ENCODE measurements at places on chromosomes 16 and 17. TPM values are rescaled to one million over a fixed set of nuclear protein-coding genes. Genes with fewer than 3 reads are reported as not detected.
A peak's percentile ranks its signal among the peaks of the same experiment; 100 is the strongest.

DNA sequence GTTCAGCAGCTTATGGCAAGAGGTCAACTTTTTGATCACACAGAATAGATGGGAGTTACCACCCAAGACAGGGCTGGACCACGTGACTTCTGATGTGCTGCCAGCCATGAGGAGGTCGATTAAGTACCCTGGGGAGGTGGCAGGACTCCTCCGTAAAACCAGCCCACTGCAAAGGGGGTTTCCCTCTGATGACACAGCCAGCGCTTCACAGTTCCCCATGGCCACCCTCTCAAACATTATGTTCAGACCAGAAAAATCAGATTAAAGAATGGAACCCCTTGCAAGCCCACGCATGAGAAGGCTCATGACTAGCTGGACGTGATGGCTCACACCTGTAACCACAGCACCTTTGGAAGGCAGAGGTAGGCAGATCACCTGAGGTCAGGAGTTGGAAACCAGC is 222.9 kb downstream of the CPPED1 start:
- DNase-seq, result no peak

Gene OR1A1
- total RNA-seq, result not detected

GRCh38 chr16:50839920-50840729 is 98.2 kb downstream of the CYLD start:
- peak; percentile 29 for DNase-seq

DNA sequence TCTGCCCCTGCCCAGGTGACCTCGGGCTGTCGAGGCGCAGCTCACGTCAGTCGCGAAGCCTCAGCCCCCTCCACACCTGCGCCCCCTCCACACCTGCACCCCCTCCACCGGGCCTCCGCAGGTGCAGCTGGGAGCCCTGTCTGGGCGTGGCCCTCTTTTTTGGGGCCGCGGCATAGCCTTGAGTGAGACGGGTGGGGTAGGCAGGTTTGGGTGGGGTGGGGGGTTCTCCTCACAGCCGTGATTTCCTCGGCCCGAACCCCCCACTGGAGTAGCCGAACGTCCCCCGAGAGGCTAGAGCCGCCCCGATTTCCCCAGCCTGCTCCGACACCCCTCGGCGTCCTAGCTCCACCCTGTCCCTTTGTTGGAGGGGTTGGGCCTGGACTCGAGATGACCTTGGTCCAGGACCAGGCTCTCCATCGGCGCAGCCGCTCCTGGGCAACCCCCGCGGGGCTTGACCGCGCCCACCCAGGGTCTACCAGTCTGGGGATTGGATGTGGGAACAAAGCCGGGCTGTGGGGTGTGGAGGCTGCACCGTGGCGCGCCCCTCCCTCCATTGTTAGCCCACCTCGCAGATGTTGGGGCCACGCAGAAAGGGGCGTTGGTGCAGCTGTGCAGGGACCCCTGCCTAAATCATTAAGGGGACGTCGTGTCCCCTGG is 626 bp downstream of the TUBB3 start:
- no peak for DNase-seq

- DNase-seq, result no peak
Observed at GRCh38 chr16:15457400-15457799, 23.0 kb downstream of the BMERB1 start.

DNA sequence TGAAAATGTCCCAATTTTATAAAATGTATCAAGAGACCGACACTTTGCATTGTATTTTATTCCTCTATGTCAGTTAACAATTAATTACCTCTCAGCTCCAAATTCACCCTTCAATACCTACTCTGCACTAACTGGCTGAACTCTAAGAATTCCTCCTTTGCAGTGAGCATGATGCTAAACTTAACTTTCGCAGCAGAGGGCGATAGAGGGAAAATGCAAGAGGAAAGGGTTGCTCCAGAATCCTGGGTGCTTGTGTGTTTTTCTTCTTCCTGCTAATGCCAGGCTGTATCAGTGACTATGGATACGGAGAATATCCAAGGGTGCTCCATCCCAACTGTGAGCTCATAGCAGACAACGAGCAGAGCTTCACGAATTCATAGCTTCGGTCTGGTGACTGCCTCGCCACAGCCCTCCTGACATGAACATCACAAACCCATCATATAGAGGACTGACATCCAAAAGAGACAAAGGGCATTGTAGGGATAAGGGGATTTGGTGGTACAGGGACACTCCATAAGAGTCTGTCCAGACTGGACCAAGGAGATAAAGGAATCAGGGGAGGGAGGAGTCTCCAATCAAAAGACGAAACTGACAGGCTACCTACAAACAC is 172.9 kb downstream of the STX8 start:
- no peak for DNase-seq

DNA sequence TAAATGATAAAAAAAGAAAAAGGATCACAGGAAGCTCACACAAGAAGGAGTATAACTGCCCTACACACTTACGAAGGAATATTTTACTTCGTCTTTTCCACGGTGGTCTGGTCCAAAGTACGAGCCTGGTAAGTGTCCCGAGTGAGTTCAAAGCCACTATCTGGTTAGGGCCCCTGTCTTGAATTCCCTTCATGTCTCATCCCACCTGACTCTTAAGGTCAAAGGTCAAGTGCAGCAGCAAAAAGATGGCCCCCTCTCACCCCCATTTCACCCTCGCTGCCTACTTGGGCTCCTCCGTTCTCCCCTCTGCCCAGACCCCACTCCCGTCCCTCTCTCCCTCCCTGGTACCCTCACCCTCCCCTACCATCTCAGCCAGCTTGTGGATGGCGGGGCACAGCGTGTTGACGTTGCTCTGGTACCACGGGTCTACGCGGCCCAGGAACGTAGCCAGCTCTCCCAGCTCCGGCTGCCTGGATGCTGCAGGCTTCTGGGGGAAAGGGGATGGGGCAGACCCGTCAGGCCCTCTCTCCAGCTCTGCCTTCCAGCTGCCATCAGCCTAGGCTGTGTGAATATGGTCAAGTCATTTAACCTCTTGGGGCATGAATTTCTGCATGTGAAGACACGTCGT is 27.8 kb upstream of the MFSD6L start:
- DNase-seq, result no peak

Gene BAIAP3
- total RNA-seq, result 3.9 TPM

- no peak for DNase-seq
Observed at GRCh38 chr16:3295209-3295608, 10.0 kb downstream of the TIGD7 start.

DNA sequence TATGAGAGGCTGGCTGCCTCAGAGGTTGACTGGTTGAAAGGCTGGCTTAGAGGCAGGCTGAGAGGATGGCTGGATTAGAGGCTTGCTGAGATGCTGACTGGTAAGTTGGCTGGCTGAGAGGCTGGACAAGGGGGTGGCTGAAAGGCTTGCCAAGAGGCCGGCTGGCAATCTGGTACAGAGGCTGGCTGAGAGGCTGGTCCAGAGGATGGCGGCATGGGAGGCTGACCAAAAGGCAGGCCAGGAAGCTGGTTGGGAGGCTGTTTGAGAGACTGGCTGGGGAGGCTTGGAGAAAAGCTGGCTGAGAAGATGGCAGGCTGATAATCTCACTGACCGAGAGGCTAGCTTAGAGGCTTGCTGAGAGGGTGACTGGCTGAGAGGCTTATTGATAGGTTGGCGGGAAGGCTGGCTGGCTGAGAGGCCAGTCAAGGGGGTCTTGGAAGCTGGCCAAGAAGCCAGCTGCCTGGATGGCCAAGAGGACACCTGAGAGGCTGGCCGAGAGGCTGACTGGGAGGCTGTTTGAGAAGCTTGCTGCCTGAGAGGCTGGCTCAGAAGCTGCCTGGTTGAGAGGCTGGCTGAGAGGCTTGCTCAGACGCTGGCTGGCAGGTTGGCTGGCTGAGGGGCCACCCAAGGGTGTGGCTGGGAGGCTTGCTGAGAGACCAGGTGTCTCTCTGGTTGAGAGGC is 34.2 kb upstream of the ACSM2B start:
- no peak for DNase-seq

- DNase-seq, result no peak
Observed at GRCh38 chr17:29143894-29144293, 36.3 kb downstream of the MYO18A start.

GRCh38 chr17:5203178-5203907 is 11.7 kb upstream of the ZNF594 start:
- DNase-seq, result no peak

Gene TP53TG3C
- not detected for total RNA-seq

DNA sequence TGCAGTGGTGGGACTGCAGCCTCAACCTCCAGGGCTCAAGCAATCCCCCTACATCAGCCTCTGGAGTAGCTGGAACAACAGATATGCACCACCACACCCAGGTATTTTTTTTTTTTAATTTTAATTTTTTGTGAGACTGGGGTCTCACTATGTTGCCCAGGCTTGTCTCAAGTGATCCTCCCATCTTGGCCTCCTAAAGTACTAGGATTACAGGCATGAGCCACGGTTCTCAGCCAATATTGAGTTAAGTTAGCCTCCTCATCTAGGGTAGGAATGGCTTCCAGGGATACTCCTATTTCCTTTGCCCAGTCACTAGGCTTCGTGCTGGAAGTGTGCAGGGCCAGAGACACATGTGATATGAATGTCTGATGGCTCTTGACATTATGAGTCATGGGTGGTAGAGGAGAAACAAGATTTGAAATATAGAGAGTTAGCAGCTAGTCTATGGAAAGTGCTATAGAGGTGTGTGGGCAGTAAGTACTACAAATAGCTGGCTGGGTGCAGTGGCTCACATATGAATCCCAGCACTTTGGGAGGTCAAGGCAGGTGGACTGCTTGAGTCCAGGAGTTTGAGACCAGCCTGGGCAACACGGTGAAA is 8.0 kb upstream of the HES7 start:
- DNase-seq, result no peak

DNA sequence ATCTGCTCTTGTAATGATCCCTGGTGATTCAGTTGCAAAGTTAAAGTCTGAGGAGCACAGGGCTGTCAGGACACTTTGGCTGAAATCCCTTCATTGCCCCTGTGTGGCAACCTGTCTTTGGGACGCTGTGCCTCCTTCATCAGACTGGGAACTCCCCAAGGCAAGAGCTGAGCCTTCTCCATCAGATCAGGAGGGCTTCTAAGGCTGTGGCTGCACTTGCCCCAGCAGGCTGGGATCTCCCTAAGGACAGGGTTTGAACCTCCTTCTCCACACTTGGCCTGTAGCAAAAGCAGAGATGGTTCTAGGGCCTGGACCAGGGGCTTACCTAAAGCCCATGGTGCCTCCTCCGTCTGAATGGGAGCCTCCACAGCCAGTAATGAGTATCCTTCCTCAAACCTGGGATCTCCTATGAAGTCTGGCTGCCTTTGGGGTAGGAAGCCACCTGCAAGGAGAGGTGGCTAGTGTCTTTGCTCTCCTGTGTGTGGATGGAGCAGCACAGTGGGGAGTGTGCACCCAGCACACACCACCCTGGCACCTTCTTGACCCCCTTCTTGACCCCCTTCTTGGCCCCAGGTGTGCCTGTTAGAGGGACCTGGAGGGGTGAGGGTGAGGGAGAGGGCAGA is 79.0 kb upstream of the NKD1 start:
- DNase-seq, result no peak

DNA sequence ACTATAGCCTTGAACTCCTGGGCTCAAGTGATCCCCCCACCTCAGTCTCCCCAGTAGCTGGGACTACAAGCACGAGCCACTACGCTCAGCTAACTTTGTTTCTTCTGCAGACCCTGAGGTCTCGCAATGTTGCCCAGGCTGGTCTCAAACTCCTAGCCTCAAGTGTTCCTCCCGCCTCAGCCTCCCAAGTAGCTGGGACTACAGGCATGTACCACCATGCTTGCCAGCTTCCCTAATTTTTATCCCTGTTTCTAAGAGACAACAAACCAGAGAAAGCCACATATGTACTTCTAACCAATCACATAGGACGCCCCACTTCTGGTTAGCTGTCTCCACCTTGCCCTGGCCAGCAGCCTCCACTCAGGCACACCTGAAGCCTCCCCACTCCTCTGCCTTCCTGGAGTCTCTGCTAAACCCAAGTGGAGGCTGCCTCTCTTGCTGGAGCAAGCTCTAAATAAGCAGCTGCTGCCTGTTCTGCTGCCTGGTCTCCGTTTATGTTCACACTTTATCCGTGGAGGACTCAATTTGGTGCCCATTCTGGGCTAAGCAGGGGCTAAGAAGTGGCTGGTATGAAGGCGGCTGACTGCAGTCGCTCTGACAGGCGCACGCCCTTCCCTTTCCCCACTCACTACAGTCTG is 24.7 kb downstream of the NSMCE1 start:
- no peak for DNase-seq

GRCh38 chr17:50060951-50061712 is 5.2 kb downstream of the ITGA3 start:
- DNase-seq, result peak; percentile 86

DNA sequence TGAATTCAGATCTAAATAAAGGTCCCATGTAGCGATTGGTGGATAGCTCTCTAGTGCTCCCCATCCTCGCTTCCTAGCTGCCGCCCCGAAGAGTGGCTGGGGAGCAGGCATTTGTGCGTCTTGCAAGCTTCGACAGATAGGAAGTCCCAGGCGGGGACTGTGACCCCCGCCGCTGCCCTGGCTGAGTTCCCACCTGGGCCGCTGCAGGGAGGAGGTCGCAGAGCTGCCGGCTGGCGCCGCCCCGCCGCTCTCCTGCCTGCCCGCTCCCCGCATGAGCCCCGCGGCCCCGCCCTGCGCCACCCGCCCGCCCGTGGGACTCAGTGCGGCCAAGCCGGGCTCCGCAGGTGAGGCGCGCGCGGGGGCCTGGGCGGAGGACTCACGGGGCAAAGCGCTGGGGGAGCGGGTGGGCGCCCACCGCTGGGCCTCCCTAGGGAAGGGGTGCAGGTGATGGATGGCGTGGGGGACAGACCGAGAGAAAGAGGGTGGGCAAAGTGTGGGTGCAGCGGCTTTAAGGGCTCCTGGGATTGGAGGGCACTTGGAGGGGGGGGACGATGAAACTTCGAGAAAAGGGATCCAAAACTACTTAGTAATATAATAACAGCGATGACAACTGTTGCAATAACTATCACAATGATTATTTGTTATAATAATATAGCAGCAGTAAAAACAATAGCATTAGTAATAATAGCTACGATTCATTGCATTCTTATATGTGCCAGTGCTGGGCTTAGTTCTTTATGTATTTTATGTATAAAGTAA is at the start of gene OTOA:
Gene OTOA (plus strand): TSS at position 80 of the 759 bp plus-strand sequence. CDS start 14,547 bp downstream, outside the sequence.
- DNase-seq, result no peak

DNA sequence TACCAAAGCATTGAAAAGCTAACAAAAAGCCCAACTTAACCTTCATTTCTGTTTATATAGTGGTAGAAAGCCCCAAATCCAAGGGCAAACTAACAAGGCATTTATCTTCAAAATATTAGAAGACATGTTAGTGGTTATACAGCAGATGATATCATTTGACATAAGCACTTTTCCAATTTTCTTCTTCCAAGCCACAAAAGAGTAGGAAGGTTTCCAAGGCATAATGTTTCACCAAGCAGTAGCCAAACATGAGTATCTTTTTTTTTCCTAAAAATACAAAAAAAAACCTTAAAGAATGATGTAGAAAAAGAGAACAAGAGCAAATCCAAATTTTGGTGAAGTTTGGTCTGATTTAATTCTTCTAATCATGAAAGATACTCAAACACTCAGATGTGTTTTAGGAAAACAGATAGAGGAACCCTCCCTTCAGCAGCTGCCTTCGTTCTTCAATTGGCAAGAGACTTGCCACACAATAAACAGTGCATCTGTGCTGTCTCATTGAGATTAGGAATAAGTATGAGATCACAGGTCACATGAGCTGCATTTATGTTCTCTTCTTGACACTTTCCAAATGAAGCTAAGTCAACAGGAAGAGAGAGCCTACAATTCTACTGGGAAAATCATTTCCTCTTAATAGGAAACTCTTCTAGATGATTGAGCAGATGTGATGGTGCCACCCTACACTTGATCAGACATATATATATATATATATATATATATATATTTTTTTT is 106.7 kb downstream of the TTC19 start:
- DNase-seq, result no peak

GRCh38 chr16:50762241-50762640 is 20.4 kb downstream of the CYLD start:
- no peak for DNase-seq

GRCh38 chr16:49281843-49282642 is 405 bp upstream of the CBLN1 start:
- peak; percentile 80 for DNase-seq
